ENCODE measurements at places on chromosomes 4 and X.

GRCh38 chrX:74925225-74926088 lies at the start of gene NEXMIF:
Gene NEXMIF (minus strand): TSS chrX:74925452.
- DNase-seq: no peak

DNA sequence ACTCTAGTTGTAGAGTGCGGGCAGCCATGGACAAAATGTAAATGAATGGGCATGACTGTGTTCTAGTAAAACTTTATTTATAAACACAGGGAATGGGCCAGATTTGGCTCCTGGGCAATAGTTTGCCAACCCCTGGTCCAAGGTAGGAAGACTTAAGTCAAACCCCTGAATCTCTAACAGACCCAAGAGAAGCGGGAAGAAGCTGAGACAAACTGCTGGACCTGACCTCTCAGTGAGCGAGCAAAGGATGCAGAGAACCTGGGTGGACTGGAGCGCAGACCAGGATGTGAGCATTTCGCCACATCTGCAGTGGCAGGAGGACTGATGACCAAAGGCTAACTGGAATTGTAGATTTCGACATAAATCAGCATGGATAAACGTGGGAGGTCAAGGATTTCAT lies 201.6 kb downstream of the STIM2 start:
- no peak for DNase-seq

- no peak for DNase-seq
Measured at GRCh38 chrX:69153060-69153730, 12.1 kb downstream of the PJA1 start.

GRCh38 chrX:99001286-99001685 lies 1408.8 kb downstream of the PCDH19 start:
- no peak for DNase-seq

- DNase-seq: no peak
Measured at GRCh38 chrX:12159799-12160198, 21.5 kb downstream of the FRMPD4 start.

DNA sequence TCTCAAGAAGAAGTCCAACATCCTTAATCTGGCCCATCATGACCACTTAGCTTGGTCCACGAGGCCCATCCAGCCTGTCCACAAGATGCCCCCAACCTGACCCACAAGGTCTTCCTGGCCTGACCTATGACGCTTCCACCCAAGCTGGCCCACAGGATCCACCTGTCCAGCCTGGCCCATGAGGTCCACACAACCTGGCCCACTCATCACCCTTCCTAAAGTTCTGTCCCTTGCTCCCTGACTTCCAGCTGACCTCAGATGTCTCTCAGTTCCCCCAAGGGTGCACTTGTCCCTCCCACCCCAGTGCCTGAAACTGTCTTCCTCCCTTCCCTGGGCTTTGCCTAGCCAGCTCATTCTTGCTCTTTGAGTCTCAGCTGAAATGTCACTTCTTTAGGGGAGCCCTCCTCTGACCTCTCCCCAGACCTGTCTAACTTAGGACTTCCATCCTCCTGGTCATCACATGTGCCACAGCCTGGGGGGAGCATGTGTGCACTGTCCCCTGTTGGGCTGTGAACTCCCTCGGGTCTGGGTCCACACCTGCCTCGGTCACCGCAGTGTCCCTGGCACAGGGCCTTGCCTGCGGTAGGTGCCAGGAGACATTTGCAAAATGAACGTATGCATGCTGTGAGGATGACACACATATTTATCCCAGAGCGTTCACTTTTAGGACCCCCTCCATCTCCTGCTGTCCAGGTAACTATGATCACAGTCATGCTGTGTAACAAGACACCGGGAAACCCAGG lies 61.7 kb downstream of the EVC start:
- DNase-seq: no peak

DNA sequence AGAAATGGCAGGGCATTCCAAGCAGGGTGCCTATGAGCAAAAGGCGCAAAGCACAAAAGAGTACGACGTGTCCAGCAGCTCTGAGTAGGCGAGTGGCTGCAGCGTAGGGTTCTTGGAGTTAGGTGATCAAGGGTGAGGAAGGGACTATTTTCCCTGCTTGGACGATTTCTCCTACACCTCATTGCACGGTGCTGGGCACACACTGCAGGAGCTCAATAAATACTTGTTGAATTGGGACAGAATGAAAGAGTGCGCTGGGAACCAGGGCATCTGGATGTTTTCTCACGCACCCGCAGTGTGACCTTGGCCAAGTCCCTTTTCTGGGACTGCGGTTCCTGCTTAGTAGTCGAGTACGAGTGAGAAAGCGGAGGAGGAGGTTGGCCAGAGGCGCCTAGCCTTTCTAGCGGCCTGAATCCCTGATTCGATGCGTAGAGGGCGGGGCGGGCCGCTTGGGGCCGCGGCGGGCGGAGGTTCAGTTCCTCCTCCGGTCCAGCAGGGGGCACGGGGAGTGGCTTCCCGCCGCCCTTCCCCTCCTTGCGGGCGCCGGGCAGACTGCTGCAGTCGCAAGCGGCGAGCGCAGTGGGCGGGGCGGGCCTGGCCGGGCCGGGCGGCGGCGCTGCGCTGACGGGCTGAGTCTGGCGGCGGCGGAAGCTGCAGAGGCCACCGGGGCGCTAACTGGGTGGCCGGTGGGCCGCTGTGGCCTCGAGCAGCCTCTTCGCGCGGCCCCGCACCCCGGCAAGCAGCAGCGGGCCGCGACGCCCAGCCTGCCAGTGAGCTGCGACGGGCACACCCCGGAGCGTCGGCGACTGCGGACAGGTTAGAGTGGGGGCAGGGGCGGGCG lies at the start of gene FAM199X:
Gene FAM199X (plus strand): TSS at position 560 of the 841 bp plus-strand sequence. CDS start 333 bp downstream, outside the sequence.
- peak; percentile 55 for DNase-seq
